ENCODE measurements at places on chromosomes 11 and 22.

- DNase-seq: no peak
These were observed 107.3 kb upstream of the B3GAT1 start for GRCh38 chr11:134519390-134519750.

GRCh38 chr11:118607401-118608359 lies at the start of gene PHLDB1:
PHLDB1 (plus strand) TSS chr11:118607615; CDS start chr11:118613837, 6,222 bp downstream.
- DNase-seq: peak; percentile 66

DNA sequence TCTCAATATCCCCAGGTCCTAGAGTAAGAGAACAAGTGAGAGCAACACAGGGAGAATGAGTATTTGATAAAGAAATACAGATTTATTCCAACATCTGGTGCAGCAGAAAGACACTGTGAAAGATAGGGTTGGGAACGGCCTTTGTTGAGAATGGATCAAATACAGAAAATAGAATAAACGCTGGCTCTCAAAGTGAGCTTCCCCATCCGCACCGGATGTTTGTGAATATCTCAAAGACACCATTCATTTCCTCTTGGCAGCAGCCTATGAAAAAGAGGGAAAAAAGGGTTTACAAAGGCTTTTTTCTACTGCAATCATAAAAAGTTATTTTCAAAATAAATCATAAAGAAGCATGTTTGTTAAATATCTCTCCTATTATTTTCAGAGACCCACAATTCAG lies 279.3 kb downstream of the CASP12 start:
- no peak for DNase-seq

DNA sequence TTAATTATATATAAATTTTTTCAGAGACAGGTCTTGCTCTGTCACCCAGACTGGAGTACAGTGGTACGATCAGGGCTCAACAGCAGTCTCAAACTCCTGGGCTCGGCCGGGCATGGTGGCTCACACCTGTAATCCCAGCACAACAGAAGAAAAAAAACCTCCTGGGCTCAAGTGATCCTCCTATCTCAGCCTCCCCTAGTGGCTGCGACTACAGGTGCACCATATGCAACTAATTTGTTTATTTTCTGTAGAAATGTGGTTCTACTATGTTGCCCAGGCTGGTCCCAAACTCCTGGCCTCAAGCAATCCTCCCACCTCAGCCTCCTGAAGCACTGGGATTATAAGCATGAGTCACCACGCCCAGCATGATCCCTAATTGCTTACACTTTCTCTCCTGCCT lies 56.1 kb upstream of the SLC35C1 start:
- no peak for DNase-seq

DNA sequence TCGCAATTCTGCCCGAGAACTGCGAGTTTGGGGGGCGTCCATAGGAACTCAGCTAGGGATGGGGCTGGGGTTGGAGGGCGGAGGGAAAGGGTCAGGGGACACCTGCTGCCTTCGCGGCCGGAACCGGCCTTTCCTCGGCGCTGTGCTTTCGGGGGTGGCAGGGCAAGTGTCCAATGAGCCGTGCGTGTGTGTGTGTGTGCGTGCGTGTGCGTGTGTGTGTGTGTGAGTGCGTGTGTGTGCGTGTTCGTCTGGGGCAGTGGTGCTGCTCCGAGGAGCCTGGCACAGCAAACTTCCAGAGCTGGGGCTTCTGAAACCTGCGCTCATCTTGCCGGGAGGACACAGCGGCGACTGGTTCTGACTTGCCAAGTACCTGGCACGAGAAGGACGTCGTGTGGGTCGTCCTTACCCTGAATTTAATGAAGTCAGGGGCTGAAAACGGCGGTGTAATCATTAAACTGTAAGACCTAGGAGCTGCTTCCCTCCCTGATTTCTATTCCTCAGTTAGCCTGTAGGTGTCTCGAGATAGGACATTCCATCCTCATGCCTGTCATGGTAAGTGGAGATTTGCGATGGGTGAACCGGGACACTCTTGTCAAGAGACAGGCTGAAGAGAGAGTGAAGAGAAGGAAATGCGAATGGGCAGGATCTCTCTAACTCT lies 27.0 kb upstream of the AMOTL1 start:
- DNase-seq: peak; percentile 53

- DNase-seq: peak; percentile 84
These were observed 49.0 kb downstream of the OR4D9 start for GRCh38 chr11:59560290-59560701.

DNA sequence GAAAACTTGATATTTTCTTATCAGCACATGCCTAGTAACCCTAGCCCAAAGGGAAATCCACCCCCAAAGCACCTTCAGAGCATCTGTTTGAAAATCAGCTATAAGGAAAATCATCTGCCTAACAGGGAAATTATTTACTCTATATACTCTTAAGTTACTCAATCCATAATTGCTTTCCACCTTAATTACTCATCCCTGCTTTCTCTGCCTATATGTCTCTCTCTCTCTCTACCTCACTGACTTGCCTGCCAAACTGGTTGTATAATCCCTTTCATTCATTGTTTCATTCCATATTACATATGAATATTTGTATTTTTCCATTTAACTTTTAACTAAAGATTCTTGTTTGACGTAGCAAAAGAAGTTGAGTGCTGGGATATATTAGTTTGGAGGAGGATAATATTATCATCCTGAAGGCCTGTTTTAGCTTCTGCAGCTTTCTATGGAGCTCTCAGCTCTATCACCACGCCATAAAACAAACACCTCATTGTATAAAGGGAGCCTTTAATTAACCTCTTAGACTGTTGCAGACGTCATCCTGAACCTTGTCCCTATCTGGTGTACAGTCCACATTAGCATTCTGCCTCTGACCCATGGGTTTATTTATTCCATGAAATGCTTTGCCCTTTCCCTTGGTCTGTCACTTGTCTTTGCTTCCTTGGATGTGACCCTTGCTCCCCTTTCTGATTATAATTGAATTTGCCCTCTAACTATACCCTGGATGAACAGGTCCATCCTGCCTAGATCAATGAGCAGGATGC lies 98.9 kb downstream of the INSC start:
- DNase-seq: no peak

DNA sequence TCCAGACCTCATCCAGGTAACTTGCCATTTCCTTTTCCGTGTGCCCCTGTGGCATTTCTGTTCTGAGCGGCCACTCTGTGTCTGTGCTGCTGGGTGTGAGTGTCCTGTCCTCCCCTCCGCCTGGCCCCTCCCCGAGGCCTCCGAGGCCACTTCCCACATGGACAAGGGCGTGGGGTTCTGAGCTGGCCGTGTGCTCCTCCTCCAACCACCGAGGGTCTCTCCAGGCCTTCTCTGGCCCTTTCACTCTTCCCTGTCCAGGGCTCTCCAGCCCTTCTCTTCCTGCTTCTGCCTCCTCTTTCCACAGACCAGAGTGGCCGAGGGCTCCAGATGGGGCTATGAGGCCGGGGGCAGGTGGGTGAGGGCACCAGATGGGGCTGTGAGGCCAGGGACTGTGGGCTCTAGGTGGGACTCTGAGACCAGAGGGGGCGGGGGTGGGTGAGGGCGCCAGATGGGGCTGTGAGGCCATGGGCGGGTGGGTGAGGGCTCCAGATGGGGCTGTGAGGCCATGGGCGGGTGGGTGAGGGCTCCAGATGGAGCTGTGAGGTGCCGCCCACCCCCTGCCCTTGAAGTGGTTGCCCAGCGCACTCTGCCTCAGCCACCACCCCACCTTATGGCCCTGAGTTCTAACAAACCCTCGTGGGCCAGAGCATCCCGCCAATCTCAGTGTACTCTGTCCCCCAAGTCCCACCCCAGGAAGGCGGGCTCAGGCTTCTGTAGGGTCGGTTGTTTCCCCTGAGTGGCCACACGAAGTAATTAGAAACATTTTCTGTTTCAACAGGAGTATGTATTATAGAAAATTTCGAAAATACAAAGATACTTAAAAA lies 24.1 kb downstream of the PTDSS2 start:
- no peak for DNase-seq

GRCh38 chr11:62450543-62451240 lies 31.9 kb downstream of the SCGB1A1 start:
- no peak for DNase-seq

- DNase-seq: no peak
These were observed 150.7 kb downstream of the BRD1 start for GRCh38 chr22:49676783-49677494.

DNA sequence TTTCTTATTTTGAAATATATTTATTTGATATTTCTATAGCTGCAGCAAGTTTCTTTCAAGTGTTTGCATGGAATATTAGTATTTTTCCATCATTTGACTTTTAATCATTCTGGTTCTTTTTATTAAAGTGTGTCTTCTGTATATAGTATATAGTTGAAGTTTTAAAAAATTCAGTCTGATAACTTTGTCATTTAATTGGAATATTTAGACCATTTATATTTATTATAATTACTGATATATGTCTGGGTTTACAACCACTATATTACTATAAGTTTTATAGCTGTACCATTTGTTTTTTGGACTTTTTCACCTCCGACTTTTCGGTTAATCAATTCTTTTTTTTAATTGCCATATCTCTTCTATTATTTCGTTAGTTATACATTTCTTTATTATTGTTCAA lies 22.7 kb upstream of the ANO1 start:
- DNase-seq: no peak

GRCh38 chr11:10291801-10292638 lies 2.0 kb downstream of the SBF2 start:
- no peak for DNase-seq

DNA sequence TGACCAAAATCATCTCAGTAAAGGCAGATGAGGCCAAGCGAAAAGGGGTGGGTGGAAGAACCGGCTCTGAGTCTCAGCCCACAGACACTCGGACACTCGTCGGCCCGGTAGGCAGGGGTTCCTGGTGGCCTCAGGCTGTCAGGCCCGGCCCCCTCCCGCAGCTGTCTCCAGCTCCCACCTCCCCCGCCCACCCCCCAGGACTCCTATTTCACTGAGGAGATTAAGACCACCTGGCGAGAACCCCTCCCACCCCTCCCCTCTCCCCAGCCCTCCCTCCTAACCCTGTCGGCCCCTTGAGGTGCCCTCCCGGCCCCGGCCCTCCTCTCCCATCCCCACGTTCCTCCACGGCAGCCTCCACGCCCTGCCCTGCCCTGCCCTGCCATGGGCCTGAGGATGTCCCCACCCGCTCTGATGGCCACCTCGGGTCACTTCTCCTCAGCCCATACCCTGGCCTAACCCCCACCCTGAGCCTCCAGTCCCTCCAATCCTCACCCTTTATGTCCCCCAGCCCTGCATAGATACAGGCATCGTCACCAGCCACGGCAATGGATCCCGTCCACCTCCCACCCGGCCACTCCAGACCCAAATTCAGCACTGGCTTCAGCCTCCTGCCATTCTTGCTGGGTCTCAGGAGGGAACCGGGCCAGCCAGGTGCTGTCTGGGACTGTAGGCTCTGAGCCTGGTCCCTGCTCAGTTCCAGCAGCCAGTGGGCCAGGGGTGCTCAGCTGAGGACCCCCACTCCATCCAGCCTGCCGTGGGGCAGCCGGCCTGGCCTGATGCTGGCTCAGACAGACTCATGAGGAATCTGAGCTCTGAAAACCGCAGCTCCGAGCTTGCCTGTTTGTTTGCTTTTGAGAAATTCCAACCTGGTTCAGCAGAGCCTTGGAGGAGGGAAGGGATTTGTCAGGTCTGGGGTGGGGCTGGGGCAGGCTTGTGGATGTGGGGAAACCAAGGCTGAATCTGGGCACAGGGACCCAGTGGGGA lies 9.8 kb upstream of the TBX1 start:
- DNase-seq: no peak

DNA sequence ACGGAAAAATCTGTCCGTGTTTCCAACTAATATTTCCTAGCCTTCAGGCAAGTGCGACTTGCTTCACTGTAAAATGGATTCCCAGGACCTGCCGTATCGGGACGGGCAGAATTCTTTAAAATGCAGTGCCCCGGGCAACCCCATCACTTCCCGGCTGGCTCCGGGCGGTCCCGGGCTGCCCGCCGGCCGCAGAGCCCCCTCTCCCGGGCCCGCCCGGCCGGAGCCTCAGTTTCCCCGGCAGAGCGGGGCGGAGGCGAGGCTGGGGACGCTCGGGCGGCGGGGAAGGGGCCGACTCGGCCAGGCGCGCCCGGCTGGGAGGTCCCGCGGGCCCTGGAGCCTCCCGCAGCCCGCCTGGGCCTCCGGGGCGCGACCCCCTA lies 84.2 kb upstream of the WNT7B start:
- DNase-seq: peak; percentile 8

- DNase-seq: no peak
These were observed 18.4 kb downstream of the NEAT1 start for GRCh38 chr11:65440831-65441499.

- DNase-seq: peak; percentile 51
These were observed 23.9 kb upstream of the ZC3H12C start for GRCh38 chr11:110069158-110069737.

DNA sequence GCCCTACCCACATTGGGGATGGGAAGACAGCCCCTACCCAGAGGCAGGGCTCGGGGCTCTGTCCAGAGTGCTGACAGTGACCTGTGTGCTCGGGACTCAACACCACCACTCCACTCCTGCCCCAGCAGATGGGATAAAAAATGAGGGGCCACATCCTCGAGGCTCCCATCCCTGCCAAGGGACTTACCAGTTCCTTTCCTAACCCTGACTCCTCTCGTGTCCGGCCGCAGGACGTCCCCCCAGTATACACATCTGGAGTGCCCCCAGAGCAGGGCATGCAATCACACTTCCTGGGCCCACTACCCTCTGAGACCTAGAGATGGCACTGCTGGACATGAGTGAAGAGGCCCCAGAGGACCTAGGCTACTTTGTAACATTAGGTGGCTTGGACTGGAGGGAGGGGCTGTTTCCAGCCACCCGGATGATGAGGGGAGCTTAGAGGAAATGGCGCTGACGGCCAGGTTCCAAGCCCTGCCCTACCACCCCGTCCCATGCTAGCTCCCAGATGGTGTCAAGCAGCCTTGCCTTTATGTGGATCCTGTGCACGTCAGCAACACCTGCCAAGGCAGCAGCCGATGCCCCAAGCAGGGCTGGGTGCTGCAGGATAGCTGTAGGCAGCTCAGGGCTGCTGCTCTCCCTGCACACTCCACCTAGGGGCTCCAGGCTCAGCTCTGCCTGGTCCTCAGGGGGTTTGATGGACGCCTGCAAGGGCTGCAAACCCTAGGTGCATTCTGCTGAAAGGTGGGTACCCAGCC lies 86.6 kb downstream of the DGCR2 start:
- no peak for DNase-seq

- no peak for DNase-seq
These were observed 551.0 kb downstream of the OPCML start for GRCh38 chr11:132981131-132981956.

- no peak for DNase-seq
These were observed 73.3 kb upstream of the ALX4 start for GRCh38 chr11:44383246-44383645.

GRCh38 chr11:63888170-63889086 lies 28.5 kb downstream of the RCOR2 start:
- DNase-seq: peak; percentile 87

DNA sequence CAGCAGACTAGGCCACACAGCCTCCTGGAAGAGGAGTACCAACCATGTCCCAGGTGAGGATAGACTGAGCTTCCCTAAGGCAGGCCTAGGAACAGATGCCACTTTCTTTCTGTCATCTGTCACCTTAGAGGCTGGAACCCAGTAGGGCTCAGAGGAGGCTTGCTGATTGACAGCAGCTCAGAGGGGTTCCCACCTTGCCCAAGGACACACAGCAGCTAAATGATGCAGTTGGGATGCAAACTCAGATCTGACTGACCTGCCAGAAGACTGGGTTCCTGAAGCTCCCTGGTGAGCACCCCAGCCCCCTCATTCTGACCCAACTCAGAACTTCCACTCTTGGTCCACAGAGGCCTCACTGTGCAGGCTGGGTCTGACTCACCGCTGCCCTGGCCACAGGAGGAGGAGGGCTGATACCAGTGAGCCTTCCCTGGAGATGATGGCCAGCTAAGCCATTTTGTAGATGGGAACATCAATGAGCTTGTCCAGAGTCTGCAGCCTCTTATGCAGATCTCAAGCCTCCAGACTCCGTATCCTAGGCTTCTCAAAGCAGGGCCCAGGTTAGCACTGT lies 14.0 kb downstream of the CAPN5 start:
- DNase-seq: no peak

GRCh38 chr11:86500500-86501140 lies 125.9 kb downstream of the CCDC81 start:
- no peak for DNase-seq

Measured in body of pancreas (tissue), 4 donors.